ENCODE measurements at places on chromosomes 6 and 20. TPM values are rescaled to one million over a fixed set of nuclear protein-coding genes. Genes with fewer than 3 reads are reported as not detected.

Gene IL17F
- polyA plus RNA-seq = not detected

Gene SMOC2
- polyA plus RNA-seq = 109 TPM

Gene CCN5
- polyA plus RNA-seq = 0.16 TPM

Gene BANF2
- polyA plus RNA-seq = not detected

Gene UCKL1
- polyA plus RNA-seq = 41.9 TPM

Gene FOXA2
- polyA plus RNA-seq = 0.91 TPM

Gene SSTR4
- 0.17 TPM for polyA plus RNA-seq

Gene TDRD6
- 1.1 TPM for polyA plus RNA-seq

Gene GHRH
- not detected for polyA plus RNA-seq

Gene RREB1
- polyA plus RNA-seq = 19.4 TPM

Gene LY6G6F
- not detected for polyA plus RNA-seq

Gene NDRG3
- 22.3 TPM for polyA plus RNA-seq

Gene HLA-DRA
- 29.0 TPM for polyA plus RNA-seq

Gene C6orf47
- polyA plus RNA-seq = 16.2 TPM

Gene PPIL6
- polyA plus RNA-seq = 6.5 TPM

Gene TRERF1
- polyA plus RNA-seq = 10.6 TPM

Gene SCUBE3
- 0.87 TPM for polyA plus RNA-seq

Gene PCK1
- 0.11 TPM for polyA plus RNA-seq

Gene TFAP2C
- 0.07 TPM for polyA plus RNA-seq

Gene MPIG6B
- 0.56 TPM for polyA plus RNA-seq

Gene POU5F1
- 1.3 TPM for polyA plus RNA-seq

Gene PSMG4
- polyA plus RNA-seq = 14.0 TPM

Gene C20orf144
- 0.25 TPM for polyA plus RNA-seq

Gene KCNS1
- polyA plus RNA-seq = 0.08 TPM

Gene PPP1R16B
- polyA plus RNA-seq = 4.3 TPM

Measured in muscle of leg (tissue), 16 donors.